NCI-H446 (cell line): ENCODE measurements at places on chromosomes 7 and 10.
A peak's percentile ranks its signal among the peaks of the same experiment; 100 is the strongest.

- DNase-seq, result no peak
These were observed 352.6 kb downstream of the GPR37 start for GRCh38 chr7:124413029-124413428.

GRCh38 chr10:82618007-82618406, 743.0 kb downstream of the NRG3 start:
- DNase-seq, result peak; percentile 30

GRCh38 chr7:140534743-140535142, 55.4 kb upstream of the MKRN1 start:
- no peak for DNase-seq

- no peak for DNase-seq
These were observed 986 bp upstream of the FSCN3 start for GRCh38 chr7:127592550-127592949.

DNA sequence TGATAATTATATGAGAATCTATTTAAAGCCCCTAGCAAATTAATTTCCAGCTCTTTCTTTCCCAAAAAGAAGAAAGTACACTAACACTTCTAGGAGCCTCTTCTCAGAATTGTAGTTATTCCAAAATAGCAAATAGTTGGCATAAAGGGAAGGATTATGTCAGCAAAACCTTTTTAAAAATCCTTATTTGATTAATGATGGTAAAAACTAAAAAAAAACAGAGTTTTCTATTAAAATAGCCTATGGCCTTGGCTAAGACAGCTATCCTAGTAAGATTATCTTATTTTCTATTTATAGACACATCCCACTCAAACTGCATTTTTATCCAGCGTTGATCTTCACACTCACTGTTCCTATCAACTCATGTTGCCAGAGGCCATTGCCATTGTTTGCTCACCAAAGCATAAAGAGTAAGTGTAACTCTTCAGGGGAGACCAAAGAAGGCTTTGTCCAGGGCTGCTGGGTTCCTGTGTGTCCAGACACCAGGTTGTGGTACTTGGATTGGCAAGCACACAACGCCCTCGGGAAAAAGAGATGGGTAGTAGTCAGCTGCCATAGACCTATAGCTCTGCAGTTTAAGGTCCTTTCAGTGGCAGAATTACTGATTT, 31.5 kb downstream of the ACTA2 start:
- DNase-seq, result no peak

DNA sequence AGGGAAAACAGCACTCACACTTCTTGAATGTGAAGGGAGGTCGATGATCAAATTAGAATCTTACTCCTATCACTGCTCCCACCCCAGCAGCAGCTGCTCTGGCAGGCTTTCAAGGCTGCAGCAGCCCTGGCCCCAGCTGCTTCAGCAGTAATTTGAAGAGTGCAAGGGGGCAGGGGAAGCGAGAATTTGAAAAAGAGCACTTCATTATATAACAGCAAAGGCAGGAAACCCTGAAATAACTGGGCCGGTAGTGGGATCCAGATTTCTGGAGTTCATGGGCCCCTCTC, 44.9 kb downstream of the MYPN start:
- DNase-seq, result peak; percentile 28

DNA sequence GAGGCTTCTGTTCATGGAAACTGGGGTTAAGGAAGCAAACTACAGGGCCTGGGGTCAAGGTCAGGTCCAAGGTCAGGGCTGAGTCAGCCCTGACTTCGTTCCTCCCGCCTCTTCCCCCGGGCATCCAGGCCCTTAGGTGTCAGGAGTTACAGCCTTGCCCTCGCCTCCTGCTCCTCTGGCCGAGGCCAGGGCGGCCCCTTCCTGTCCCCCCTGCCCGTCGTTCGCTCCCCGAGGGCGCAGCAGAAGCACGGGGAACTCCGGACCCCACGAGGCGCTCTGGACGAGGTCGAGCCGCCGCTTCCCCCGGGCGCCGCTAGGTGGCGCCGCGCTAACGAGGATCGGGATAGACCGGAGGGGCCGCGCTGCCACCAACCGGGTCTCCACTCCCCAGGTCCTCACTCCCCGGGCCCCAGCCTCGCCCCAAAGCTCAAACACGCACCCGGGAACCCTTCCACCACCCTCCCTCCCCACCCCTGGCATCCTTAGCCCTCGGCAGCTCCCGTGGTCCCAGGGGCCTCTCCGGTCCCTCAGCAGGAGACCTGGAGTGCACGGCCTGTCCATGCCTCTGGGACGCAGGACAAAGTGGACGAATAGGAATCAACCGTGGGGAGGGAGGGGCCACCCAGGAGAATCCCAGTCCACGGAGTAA, 59.2 kb upstream of the MYL10 start:
- peak; percentile 68 for DNase-seq

DNA sequence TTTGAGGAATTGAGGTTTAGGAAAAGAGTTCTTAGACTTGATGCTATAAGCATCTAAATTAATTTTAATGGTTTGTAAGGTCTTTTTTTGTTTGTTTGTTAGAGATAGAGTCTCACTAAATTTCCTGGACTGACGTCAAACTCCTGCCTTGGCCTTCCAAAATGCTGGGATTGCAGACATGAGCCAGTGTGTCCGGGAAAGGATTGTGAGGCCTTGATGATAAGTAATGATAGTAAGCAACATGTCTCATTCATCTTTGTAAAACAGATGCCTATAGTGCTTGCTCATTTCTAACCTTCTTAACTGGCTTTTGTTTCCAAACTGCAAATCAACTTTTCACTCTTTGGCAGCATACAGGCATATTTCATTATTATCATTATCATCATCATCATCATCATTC, 176.0 kb upstream of the KCND2 start:
- DNase-seq, result no peak

GRCh38 chr10:96829029-96829773, 2.9 kb upstream of the LCOR start:
- DNase-seq, result no peak

GRCh38 chr7:2483494-2483893, 7.3 kb upstream of the GRIFIN start:
- DNase-seq, result no peak

DNA sequence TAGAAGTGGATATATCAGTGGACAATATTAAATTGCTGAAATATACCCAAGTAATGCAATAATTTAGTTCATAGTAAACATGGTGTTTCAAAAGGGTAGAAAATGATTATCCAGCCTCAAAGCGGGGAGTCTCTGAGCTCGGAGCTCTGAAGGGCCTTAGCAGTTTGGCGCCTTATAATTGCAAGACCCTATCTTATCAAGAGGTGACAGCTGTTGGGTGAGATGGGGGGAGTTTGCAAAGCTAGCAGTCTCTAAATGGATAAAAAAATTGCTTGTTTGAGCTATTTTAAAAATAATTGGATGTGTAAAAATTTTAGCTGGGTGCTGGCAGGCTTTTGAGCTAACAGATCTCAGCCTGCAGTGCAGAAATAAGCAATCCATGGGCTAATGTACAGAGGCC, 219.2 kb downstream of the CCSER2 start:
- no peak for DNase-seq

DNA sequence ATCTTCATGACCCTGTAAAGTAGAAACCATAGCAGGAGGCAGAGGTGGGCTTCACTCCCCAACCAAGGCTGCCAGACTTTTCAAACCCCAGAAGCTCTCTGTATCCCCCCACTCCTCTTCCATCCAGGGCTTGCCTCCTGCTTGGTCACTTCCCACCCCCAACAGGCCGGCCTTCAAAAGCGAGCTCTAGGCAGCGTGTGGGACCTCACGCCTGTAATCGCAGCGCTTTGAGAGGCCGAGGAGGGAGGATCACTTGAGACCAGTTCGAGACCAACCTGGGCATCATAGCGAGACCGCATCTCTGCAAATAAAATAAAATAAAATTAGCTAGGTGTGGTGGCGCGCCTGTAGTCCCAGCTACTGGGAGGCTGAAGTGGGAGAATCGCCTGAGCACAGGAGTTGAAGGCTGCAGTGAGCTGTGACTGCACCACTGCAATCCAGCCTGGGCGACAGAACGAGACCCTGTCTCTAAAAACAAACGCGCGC, 743 bp upstream of the POR start:
- DNase-seq, result no peak

DNA sequence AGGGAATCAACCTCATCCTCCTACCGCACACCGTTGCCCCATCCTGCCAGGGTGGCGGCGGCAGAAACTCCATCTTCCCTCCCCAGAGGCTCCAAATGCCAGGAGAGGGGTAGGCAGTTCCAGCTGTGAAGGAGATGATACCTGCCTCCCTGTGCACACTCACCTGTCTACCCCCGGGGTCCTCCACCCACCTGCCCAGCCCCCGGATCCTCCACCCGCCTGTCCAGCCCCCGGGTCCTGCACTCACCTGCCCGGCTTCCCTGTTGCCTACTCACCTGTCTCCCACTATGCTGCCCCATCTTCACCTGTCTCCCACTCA, 13.4 kb upstream of the DNAAF5 start:
- no peak for DNase-seq

GRCh38 chr10:80462981-80463741, 9.1 kb downstream of the TSPAN14 start:
- DNase-seq, result no peak

- no peak for DNase-seq
These were observed 76.0 kb downstream of the SPDYE5 start for GRCh38 chr7:75567948-75568595.

DNA sequence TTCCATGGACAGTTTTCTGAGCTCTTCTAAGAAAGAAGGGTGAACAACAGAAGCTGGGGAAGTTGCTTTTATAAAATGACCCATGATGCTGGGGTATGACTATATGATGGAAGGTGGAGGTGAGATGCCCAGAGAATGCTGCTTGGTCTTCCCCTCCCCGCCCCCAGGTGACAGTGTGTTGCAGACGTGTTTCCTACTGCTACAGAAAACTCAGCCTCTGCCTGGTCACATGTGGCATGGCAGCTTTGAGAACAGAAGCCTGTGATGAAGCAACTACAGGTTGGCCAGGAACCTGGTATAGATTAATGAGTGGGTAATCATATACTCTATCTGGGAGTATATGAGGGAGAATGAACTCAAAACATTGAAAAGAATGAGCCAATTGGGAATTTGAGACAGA, 67.1 kb downstream of the MTURN start:
- DNase-seq, result no peak

DNA sequence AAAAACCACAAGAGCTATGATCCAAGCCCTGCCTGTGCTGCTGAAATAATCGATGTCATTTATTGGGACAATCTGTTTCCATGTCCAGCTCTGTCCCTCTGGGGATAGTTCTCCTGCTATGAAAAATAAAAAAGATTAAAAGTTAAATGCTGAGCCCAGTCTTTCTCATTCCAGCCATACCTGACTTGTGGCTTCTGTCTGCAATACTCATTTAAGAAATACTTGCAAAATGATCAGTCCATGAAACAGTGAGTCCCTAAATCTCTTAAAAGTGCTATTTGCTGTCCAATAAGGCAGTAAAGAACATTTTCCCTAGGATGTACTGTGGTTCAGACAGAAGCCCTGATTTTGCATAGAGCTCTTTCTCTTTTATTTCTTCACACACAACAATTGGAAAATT, 91.7 kb downstream of the SLC16A9 start:
- DNase-seq, result no peak
